ENCODE measurements at places on chromosomes 3 and 15.
A peak's percentile ranks its signal among the peaks of the same experiment; 100 is the strongest.

DNA sequence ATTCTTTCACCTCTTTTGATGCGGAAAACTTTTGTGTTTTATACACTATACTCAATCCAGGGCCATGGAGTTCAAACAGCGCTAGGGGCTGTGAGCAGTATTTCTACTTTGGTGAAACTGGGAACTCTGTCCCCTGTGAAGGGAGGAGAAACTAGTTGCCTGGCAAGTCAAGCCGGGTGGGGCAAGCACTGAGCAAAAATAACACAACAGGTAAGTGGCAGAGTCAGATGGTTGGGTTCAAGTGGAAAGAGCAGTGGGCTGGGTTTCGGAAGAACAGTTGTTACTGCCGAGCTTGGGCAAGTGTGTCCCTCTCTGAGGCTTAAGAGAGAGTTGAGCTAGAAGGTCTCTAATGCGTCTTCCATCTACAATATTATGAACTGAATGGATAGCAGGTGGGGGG lies 59.7 kb upstream of the ROPN1 start:
- H3K4me1 ChIP-seq, result no peaks in the 10 kb centered on the region
- H3K27me3 ChIP-seq, result peaks cover 66% of the 10 kb centered on the region
- no peak overlapping the region for H3K4me3 ChIP-seq

DNA sequence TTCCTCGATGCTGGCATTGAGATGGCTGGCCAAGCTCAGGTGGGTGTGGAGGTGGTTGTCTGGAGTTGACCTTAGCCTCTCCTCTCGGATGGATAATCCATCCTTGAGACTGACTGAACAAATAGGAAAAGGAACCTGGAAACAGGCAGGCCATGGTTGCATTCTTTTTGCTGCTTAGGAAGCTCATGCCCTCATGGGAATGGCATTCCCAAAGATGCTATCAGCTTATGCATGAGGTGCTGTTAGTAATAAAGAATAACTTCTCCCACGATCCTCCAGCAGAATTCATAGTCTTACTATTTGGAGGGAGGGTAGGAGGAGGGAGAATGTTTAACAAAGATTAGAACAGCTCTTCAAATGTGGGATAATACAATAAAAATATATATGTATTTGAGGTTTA lies 303.0 kb upstream of the TPM1 start:
- no peak overlapping the region for H3K27ac ChIP-seq
- H3K27me3 ChIP-seq, result no peaks in the 10 kb centered on the region
- H3K4me1 ChIP-seq, result peaks cover 29% of the 10 kb centered on the region

DNA sequence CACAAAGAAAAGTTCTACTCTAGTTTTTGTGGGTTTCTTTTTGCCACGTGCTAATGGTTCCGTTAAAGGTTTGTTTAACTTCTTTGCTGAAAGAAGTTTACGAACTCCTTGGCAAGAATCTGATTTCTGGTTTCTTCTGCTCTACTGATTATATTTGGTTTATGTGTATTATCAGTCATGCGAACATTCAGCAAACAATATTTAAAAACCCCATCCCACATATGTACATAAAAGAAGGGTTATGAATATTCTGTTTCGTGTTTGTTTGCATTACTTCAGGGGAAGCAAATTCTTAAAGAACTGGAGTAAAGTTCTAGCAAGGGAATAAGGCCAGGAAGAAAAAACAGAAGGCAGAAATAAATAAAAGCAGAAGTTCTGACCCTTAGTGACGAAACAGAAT lies 9.8 kb downstream of the LARS2 start:
- no peak for DNase-seq
- H3K4me1 ChIP-seq, result no peaks in the 10 kb centered on the region
- H3K27me3 ChIP-seq, result no peaks in the 10 kb centered on the region

DNA sequence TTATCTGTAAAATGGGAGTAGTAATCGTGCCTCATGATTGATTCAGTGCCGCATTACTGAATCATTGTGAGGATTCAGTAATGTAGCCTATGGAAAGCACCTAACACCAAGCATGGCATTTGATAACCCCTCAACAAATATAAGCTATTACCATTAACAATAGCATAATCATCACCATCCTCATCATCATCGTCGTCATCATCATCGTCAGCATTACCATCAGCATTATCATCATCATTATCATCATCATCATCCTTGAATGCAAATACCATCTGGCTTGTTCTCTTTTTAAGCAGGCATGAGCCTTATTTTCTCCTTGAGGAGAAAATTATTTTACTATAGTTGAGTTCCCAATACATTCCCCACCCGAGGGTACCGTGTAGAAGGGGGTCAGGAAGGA lies 115.4 kb upstream of the PTPRG start:
- no peaks in the 10 kb centered on the region for H3K4me1 ChIP-seq
- no peak overlapping the region for H3K27ac ChIP-seq
- H3K4me3 ChIP-seq, result no peak overlapping the region
- H3K36me3 ChIP-seq, result no peaks in the 10 kb centered on the region
- no peaks in the 10 kb centered on the region for H3K27me3 ChIP-seq

DNA sequence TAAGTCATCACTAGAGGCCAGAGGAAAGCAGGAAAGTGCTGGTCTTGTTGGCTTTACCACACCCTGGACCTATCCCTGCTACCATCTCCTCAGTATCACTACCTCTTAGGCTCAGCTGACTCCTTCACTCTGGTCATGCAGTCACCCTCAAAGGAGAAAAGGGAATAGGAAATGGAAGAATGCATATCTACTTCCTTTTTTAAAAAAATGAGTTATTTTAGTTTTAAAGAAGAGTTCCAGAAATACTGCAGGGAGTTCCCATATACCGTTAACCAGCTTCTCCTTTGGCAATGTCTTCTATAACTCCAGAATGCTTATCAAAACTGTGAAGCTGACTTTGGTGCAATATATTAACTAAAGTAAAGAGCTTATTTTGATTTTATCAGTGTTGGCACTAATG lies 688.6 kb downstream of the DIPK2A start:
- no peaks in the 10 kb centered on the region for H3K36me3 ChIP-seq
- no peak overlapping the region for H3K27ac ChIP-seq
- no peak for DNase-seq
- peaks cover 10% of the 10 kb centered on the region for H3K4me1 ChIP-seq
- H3K27me3 ChIP-seq, result no peaks in the 10 kb centered on the region
- no peak overlapping the region for H3K4me3 ChIP-seq

DNA sequence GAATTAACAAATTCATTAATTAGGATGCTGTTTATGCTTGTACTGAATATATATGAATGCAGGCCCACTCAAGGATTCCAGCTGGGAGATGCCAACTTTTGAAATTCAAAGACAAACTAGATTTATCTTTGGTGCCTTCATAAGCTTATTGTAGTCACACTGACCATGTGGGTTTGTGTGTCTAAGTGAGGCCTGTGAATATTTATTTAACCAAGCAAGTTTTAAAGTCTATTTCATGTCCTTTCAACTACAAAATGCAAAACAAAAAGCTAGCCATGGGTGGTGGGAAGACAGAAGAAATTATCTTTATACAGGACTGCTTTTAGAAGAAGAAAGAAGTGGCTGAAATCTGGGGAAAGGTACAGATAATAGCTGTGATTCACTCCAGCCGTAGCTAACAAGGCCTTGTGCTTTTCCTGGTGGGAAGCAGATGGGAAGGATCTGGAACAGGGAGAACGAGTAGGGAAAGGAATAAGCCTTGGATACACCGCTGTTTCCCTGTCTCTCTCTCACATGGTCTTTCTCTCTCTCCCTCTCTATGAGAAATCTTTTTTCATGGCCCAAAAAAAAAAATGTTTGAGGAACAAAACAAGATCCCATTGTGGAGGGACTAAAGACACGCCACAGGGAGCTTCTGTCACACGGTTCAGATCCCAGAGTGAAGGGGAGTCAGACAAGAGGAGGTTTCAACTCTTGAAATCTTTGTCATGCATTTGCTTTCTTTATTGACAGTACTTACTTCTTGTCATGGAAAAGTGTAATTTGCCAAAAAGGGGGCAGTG lies 225.5 kb downstream of the RORA start:
- H3K36me3 ChIP-seq, result no peaks in the 10 kb centered on the region
- H3K27ac ChIP-seq, result no peak overlapping the region
- no peaks in the 10 kb centered on the region for H3K4me1 ChIP-seq

DNA sequence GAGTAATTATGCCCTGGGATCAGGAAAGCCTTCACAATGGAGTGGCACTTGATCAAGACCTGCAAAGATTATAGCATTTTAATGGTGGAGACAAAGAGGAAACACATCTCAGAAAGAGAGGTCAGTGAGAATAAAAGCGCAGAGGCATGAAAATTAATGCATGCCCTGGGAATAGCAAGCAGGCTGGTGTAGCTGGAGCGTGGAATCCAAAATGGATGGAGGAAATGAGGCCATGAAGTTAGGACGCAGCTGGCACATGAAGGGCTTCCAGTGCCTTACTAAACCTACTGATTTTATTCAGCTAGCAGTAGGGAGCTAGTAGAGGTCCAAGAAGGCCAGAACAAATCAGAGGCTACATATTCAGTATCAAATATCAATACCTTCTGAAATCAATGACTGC lies 38.1 kb downstream of the TMEM212 start:
- H3K4me1 ChIP-seq, result peaks cover 88% of the 10 kb centered on the region
- H3K4me3 ChIP-seq, result no peak overlapping the region
- no peak for DNase-seq
- H3K27me3 ChIP-seq, result no peaks in the 10 kb centered on the region
- H3K27ac ChIP-seq, result peak overlapping the region; percentile 72

- H3K27me3 ChIP-seq, result no peaks in the 10 kb centered on the region
- DNase-seq, result no peak
- H3K4me1 ChIP-seq, result peaks cover 24% of the 10 kb centered on the region
- peak overlapping the region; percentile 35 for H3K27ac ChIP-seq
- no peaks in the 10 kb centered on the region for H3K36me3 ChIP-seq
Measured at GRCh38 chr3:15387735-15388134, 39.6 kb downstream of the METTL6 start.

- no peak overlapping the region for H3K4me3 ChIP-seq
- no peaks in the 10 kb centered on the region for H3K4me1 ChIP-seq
- DNase-seq, result no peak
- H3K27ac ChIP-seq, result no peak overlapping the region
- H3K36me3 ChIP-seq, result no peaks in the 10 kb centered on the region
Measured at GRCh38 chr3:120670576-120670975, 11.5 kb downstream of the HGD start.

GRCh38 chr3:129469026-129469425 lies 29.0 kb downstream of the IFT122 start:
- DNase-seq, result no peak
- no peaks in the 10 kb centered on the region for H3K27me3 ChIP-seq
- H3K4me3 ChIP-seq, result no peak overlapping the region
- no peaks in the 10 kb centered on the region for H3K4me1 ChIP-seq

- no peak for DNase-seq
- no peak overlapping the region for H3K27ac ChIP-seq
- no peaks in the 10 kb centered on the region for H3K4me1 ChIP-seq
- no peaks in the 10 kb centered on the region for H3K36me3 ChIP-seq
Measured at GRCh38 chr3:135159681-135160247, 364.7 kb downstream of the EPHB1 start.
